Activated CD8-positive, alpha-beta T cell treated with anti-CD3 and anti-CD28 coated beads, Interleukin-2, amount 10 ng/mL, durations not matched to agents 7 days and 5 days (primary cell): ENCODE measurements at places on chromosomes 1 and 21.

DNA sequence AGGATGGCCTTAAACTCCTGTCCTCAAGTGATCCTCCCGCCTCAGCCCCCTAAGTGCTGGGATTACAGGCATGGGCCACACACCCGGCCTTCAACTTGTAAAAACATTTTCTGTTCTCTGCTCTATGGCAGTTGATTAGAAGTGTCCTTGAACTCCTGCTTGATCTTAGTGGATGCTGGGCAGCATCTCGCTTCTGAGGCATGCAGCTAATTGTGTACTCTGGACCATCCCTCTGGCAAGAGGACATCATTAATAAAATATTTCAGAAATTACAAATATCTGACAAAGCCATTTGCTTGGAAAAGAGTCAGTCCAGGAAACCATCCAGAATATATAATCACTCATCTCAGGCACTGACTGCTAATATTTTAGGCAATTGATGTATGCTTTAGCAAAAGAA lies 8.1 kb downstream of the NGF start:
- no peak for DNase-seq

GRCh38 chr1:21323091-21323490 lies 32.8 kb upstream of the ECE1 start:
- DNase-seq, result no peak

GRCh38 chr1:66503841-66504470 lies 30.0 kb upstream of the SGIP1 start:
- peak; percentile 50 for DNase-seq

DNA sequence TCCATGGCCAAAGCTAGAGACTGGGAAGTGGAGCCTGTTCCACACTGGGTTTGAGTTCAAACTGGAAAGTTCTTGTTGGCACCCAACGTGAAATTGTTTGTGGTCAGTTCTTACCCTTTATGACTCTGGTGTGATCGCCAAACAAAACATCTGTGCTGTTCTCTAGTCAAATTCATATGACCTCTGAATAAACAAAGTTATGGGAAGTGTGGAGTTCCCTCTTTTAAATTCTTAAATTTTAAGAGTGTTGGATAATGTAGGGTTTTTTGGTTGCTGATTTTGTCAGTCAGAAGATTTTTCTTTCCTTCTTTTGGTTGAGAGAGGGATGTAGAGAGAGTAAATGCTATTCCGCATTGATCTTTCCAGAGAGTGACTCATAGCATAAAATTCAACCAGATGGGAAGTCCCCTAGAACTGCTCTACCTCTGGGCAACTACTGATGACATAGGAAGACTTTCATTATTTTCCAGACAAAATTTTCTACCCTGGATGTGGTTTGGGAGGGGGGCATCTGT lies 36.4 kb downstream of the CHML start:
- DNase-seq, result no peak

DNA sequence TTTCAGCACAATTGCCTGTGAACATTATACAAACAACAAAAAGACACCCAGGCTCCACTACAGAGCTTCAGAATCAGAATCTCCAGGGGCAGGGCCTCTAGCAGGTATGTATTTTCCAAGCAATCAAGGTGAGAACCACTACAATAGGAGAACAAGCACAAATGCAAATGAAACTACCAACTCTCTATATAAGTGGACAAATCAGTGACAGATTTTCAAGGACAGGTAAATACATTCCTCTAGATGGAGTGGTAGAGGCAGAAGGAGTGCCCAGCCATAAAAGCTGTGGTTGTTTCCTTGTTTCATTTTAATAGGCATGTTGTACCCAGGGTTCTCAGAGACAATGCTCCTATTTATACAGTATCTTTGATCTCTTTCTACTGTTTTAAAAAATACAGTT lies 20.1 kb upstream of the CCDC17 start:
- no peak for DNase-seq

- DNase-seq, result no peak
Measured at GRCh38 chr1:209398313-209398991, 185.1 kb upstream of the CAMK1G start.

DNA sequence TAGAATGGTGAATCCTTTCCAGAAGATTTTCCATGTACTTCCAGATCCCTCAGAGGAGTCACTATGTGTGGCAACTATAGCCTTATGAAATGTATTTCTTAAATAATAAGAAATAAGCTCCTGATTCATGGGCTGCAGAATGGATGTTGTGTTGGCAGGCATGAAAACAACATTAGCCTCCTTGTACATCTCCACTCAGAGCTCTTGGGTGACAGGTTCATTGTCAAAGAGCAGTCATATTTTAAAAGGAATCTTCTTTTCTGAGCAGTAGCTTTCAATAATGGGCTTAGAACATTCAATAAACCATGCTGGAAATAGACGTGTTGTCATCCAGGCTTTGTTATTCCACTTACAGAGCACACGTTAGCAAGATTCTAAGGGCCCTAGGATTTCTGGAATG lies 96.6 kb downstream of the CDC7 start:
- DNase-seq, result no peak
